NCI-H1092 treated with DMSO at 0.1 percent for 48 hours (cell line): ENCODE measurements at places on chromosomes 16 and 17.

- DNase-seq, result no peak
Observed at GRCh38 chr16:58077796-58078195, 51.4 kb downstream of the CFAP20 start.

DNA sequence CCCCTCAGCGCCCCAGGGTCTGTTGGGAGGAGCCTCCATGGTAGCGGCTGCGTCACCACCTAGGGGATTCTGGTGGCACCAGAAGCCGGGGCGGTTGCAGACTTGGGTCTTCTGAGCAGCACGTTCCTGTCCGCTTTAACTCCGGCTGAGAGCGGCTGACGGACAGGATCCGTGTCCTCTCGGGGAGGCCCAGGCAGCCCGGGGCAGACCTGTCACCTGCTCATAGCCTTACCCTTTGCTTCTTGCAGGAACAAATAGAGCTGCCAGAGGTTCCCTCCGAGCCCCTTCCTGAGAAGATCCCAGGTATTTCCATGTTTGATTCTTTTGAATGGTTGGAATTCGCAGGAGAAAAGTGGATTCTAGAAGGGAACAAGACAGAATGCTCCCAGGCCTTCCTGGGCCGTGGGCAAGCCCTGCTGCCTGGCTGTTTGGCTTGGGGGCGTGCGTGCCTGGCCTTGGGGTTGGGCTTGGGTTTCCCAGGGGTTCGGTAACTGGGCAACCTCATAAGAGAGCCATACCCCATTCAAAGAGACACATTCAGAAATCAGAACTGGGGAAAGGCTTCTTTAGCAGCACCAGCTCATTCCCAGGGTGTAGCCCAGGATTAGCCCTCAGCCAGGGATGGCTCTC, 6.6 kb downstream of the CHMP6 start:
- DNase-seq, result no peak

- no peak for DNase-seq
Observed at GRCh38 chr17:78556812-78557211, 20.4 kb downstream of the DNAH17 start.

DNA sequence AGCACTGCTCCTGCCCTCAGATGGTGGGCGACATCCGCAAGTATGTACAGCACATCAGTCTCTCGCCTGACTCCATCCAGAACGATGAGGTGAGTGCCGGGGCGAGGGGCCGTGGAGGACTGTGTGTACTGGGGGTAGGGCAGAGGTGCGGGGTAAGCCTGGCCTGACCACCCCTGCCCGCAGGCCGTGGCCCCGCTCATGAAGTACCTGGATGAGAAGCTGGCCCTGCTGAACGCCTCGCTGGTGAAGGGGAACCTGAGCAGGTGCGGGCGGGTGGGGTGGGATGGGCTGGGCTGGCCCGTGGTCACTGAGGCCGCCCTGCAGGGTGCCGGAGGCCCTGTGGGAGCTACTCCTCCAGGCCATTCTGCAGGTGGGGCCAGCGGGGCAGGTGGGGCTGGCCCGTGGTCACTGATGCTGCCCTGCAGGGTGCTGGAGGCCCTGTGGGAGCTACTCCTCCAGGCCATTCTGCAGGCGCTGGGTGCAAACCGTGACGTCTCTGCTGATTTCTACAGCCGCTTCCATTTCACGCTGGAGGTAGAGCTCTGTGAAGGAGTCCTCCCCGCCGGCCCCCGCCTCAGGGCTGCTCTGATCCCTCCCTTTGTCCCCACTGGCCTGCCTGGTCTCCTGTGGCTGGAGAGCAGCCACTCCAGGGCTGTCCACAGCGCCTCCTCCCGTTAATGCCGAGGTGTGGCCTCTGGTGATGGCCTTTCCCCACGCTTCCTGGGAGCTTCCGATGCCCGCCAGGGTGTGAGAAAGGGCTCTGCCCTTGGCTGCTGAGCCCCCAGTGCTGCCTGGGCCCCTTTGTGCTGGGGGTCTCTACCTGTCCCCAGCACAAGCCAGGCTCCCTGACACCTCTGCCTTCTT, 5.0 kb downstream of the TSR3 start:
- DNase-seq, result no peak

GRCh38 chr16:89545831-89546574, 14.5 kb upstream of the RPL13 start:
- no peak for DNase-seq

- no peak for DNase-seq
Observed at GRCh38 chr17:45720386-45720785, 63.7 kb upstream of the CRHR1 start.

GRCh38 chr16:72996291-72997062, 51.5 kb downstream of the ZFHX3 start:
- no peak for DNase-seq

DNA sequence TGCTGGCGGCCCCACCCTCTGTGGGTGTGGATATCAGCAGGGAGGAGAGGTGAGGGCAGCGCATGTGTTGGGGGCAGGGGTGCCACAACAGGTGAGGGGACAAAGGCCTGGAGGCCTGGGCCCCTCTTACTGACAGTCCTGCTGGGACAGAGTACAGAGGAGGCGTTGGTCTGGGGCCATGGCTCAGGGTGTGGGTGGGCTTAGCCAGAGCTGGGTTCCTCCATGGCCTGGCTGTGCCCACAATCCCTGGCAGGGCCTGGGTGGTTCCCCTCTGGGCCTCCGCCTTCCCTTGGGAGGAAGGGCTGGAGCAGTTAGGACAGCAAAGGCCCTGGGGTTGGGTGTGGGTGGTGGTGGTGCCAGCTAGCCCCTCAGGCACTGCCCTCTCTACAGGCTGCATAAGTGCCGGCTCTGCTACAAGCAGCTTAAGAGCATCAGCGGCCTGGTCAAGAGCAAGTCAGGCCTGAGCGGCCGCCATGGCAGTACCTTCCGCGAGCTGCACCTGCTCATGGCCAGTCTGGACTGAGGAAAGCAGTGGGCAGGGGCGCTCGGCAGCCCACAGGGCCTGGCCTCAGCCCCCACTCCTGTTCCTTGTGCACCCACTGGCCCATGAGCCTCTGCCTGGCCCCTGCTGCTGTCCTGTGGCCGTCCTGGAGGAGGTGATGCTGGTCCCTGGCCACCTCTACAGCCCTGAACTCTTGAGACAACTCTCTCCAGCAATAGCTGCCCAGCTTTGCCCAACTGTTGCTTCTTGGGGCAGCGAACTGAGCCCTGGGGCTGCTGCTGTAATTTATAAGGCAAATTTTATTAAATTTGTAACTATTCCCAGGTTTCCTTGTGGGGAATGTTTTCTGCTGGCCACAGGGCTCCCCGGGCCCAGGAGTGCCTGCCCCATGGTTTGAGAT, 21.1 kb downstream of the KATNB1 start:
- no peak for DNase-seq
